ENCODE measurements at places on chromosomes 4 and X.

GRCh38 chr4:41963105-41963504 is 18.5 kb upstream of the DCAF4L1 start:
- no peak for DNase-seq

- no peak for DNase-seq
Measured at GRCh38 chr4:184887333-184887732, 61.6 kb upstream of the ACSL1 start.

DNA sequence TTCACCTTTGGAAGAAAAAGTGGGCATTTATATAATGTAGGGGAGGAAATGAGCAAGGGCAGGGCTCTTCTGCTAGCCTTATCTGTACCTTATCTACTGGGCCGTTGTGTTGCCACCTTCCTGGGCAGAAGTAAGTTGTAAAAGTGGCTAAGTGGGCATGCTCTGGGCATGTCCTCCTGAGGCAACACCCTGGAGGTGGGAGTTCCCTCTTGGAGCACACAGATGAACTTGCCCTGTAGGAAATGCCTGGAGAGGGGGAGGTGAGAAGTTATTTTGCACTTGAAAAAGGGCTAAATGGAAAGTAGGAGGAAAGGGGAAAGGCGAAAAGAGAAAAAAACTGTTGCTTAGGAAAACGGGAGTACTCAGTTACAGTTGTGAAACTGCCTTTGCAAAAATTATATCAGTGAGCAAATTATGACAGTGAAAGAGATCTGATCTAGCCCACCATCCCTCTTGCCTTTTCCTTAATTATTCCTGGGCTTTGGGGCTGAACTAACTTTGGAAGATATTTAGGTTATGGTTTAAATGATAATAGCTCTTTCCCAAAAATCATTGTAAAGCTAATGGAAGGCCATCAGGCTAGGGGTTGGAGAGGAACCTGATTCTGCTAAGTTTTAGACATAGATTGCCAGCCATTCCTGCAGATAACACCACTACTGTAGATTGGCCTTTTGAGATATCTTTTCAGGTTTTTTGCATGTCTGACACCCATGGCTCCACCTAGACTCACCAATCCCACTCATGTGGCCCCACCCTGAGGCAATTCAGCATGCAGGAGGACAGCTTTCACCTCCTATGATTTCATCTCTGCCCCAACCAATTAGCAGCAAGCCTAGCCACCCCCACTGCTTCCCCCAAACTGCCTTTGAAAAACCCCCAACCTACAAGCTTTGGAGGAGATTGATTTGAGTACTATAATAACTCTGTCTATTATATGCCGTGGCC is 20.5 kb upstream of the ZNF81 start:
- no peak for DNase-seq

GRCh38 chr4:55169352-55169961 is 44.1 kb upstream of the KDR start:
- no peak for DNase-seq

DNA sequence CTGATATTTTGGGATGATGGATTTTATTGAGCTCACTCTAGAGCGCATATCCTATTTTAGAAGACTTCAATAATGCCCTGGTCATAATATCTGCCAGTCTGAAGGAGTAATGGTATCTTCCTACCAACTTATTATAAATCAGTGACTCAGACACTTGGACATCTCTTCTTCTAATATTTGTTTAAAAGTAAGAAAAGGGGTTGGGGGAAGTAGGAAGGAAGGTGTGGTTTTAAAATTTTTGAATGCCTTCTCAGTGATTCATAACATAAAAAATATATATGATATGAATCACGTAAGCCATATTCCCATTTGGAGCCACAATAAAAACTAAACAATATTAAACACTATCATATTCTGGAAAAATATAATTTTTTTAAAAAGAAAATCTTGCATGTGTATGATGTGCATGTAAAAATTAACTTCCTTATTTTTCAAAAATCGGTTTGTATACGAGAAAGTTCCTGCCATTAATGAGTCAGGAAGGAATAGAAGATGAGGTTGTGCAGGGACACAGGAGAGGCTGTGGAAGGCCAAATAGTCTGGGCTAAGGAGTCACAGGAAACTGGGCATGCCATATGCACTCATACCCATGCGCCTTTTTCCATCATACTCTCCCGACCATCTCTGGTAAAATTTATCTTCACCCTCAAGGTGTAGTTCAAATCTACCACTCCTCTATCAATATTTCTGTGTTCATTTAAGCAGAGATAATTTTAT is 286.5 kb downstream of the EPHA5 start:
- DNase-seq = no peak
